ENCODE measurements at places on chromosomes 7 and 10.

DNA sequence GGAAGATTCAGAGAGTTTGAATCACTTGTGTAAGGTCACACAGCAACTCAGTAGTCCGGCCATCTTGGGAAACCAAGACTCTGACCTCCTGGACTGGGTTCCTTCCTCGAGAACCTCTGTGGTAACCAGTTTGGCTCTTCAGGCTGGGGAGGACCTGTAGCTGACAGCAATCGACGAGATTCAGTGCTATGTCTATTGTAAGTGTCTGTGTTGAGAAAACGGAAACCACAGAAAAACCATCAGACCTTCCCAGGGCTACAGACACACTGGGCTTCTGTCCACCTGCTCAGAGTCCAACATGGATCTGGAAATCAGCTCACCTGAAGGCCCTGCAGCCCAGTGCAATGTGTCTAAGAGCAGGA is 403.7 kb downstream of the RPS24 start:
- no peak for DNase-seq

GRCh38 chr7:121083138-121083789 is 94.8 kb downstream of the CPED1 start:
- no peak for DNase-seq

GRCh38 chr10:50613726-50614443 is 9.9 kb downstream of the SGMS1 start:
- no peak for DNase-seq

DNA sequence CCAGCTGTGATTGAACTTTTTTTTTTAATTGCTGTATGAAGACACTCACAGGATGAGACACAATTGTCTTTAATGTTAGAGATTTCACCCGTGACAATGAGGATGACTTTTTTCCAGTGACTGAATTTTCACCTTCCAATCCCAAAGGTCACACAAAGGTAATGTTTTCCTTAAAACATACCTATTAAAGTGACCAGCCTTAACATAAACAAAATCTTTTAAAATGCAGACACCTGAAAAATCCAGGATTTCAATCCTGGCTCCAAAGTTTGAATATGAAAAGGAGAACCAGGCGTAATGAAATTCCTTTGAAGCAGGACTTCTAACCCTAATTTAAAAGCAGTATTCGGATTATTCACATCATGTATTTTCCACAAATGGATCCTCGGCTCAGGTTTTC is 647.7 kb downstream of the GATA3 start:
- DNase-seq: no peak

- DNase-seq: no peak
Measured at GRCh38 chr7:12550956-12551355, 19.6 kb upstream of the SCIN start.

GRCh38 chr10:11713186-11713743 is 28.9 kb upstream of the ECHDC3 start:
- DNase-seq: no peak

DNA sequence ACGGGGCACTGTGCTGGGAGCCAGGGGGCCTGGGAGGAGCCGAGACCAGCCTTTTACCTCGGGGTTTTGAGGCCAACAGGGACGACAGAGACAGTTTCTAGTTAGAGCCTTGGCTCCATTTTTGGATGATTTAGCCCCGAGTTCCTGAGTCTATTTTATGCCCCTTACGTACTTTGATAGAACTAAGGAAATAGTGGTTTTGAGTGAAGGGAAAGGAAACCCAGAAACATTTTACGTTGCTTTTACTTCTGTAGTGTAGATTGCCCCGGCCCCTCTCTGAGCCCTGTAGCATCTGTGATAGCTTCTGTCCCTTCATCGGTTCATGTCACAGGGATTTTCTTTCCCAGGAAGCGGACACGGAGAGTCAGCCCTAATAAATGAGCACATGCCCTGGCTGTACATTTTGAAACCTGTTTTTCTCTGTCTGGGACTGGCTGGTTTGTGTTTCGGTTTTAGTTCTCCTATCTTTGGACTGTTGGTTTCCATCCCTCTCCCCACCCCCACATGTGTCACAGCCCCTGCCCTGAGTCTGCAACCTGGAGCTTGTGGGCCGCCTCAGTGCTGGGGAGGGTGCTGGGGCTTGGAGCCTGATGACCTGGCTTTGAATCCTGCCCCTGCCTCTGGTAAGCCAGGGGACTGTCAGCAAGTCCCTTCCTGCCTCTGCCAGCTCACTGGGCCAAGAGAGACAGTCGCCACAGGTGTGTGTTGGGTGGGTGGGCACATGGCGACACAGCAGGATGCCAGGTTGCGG is 6.9 kb upstream of the ORAI2 start:
- DNase-seq: no peak

- DNase-seq: no peak
Measured at GRCh38 chr10:44379907-44380306, 5.0 kb downstream of the CXCL12 start.

DNA sequence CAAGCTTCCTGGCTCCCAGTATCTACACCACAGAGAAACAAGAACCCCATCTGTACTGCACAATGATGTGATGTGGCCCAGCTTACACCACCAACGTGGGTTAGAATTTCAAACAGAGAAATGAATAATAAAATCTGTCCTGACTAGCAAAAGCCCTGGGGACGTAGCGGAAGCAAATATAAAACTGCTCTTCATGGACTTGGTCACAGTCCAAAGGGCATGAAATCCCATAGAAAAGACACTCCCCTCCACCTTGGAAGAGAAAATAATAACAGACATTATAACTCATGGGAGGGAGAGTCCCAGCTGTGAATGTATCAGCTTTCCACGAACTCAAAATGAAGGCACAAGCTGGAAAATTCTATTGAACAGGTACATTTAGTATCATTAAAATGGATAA is 205.3 kb upstream of the GALNT17 start:
- DNase-seq: peak; percentile 17

GRCh38 chr7:16935341-16935735 is 53.6 kb upstream of the AGR3 start:
- no peak for DNase-seq

- DNase-seq: no peak
Measured at GRCh38 chr7:43847496-43847895, 21.8 kb downstream of the MRPS24 start.

GRCh38 chr7:44962483-44963251 is 16.1 kb downstream of the MYO1G start:
- DNase-seq: no peak

- no peak for DNase-seq
Measured at GRCh38 chr10:47092376-47092775, 181.1 kb downstream of the PTPN20 start.

- DNase-seq: peak; percentile 22
Measured at GRCh38 chr7:117872561-117873309, 506 bp downstream of the CTTNBP2 start.

DNA sequence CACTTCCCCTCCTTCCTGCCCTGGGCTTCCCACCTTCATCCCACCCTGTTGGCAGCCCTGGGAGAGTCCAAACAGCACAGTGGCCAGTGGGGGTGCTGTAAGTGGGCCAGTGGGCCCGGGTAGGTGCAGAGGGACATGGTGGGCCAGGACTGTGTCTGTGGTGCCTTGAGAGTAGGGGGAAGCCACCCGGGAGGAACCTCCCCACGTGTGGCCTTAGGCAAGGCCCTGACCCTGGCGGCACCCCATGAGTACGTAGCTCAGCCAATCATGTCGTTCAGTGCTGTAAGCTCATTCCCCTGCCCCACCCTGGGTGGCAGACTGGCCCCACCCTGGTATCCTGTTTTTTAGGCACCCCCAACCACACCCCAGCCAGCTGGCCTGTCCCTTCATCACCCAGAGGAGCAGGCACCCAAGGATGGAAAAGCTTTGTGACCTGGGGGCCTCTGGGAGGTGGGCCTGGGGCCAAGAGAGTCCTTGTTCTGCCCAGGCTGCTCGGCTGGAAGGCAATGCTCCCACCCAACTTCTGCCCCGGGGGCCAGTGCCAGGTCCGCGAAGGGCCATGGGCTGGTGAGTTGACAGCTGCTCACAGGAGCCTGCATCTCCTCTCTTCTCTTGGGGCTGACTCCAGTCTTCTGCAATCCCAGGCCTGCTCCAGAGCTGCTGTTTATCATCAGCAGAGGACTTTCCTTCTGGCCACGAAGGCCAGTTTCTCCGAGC is 41.6 kb downstream of the TSPAN15 start:
- DNase-seq: no peak

- no peak for DNase-seq
Measured at GRCh38 chr10:72320676-72321247, 34.0 kb downstream of the DNAJB12 start.

DNA sequence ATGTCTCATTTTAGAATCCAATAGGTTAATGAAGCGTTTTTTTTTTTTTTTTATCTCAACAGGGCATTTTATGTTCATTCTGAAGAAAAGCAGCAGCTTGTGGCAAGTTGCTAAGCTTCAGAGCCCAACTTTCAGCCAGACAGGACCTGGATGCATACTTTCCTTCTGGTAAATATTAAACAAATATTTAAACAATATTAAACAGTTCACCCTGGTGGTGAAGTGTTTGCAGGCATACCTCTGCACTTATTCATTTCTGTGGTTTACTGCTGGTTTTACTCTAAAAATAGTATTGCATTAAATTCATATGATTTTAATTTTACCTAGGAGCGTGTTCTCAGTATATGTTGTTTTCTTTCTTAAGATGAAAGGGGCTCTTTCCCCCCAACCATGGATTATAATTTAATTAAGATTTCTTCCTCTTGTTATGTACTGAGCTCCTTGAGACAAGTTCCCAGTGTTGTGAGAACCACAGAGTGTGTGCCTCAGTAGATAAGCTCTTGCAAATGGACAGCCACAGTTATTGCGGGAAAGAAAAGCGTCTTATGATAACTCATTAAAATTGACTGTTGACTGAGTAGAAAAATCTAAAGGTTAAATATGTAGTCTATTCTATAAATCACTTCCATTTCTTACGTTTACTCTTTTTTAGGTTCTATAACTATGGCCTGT is 155.8 kb downstream of the MALRD1 start:
- DNase-seq: no peak

DNA sequence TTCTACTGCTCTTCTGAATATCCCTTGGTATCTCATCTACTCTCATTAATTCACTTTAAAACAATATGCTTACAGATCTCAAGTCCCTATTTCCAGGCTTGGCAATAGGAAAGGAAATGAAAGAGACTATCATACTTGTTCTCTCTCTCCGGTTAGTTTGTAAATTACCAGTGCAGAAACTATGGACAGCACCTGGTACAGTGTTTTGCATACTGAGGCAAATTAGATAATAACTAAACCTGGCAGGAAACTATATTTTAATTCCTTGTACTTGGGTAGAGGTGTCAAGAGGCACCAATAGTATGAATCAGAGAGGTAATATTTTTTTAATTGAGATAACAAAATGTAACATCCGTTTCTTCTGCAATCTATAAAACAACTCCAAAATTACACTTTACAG is 97.7 kb upstream of the TMEM196 start:
- no peak for DNase-seq

- DNase-seq: no peak
Measured at GRCh38 chr10:121188005-121188404, 336.8 kb downstream of the WDR11 start.

DNA sequence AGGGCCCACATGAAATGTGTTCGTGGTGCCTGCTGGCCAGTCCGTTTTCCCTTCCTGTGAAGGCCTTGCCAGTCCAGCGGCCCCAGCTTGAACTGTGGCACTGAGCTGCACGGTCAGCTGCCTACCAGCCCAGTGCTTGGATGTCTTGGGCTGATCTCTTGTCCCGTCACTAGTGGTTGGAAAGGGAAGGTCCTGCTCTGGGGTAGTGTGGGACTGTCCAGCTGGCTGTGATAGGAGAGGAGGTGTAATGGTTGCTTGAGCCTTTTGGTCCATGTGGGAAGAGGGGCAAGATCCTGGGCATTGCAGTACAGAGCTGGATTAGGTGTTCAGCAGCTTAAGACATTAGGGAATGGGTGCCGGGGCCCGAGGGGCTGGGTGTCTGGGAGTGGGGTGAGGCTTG is 15.0 kb downstream of the BUD23 start:
- no peak for DNase-seq

- no peak for DNase-seq
Measured at GRCh38 chr10:74084955-74085354, 65.7 kb downstream of the AP3M1 start.

DNA sequence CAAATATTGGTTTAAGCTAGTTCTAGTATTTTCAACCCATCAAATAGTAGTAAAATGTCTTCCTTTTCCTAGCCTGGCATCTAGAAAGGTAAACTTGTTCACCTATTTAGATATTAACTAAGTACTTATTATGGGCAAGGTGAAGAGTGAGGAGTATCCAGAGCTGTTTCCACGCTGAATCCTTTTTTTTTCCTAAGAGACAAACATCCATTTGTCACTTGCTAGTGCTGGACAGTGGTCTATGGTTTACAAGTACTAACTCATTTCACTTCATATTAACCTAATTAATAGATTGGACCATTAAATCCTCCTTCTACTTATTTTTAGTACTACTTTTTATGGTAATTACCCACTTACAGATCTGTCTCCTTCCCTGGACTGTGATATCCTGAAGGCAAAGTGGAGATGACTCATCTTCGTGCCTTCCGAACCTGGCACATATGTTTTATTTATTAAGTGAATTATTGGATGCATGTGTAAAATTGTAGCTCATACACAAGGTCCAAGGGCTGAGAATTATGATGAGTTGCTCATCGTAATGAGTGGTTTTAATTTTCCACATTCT is 159.6 kb upstream of the IGFBP3 start:
- DNase-seq: no peak

DNA sequence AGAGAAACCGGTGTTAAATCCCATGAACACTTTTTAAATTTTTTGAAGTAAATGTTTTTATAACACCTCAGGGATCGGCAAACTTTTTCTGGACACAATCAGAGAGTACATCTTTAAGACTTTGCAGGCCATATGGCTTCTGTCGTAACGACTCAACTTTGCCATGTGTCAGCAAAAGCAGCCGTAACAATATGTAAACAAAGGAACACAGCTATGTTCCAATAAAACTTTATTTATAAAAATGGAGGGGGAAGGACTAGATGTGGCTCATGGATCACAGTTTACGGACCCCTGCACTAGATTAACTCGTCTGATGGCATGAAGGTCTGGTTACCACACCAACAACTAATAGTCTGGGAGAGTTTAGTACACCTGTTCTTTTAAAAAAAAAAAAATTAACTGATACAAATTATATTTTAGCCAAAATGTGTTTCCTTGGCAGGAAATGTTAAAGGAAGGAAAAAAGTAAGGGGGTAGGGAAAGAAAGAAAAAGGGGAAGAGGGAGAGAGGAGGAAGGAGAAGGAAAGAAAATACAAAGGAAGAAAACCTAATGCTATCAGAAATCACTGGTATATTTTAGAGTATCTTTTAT is 50.2 kb downstream of the ABI1 start:
- DNase-seq: no peak

All from right renal pelvis (tissue), 4 donors.